Fibroblast of lung (primary cell): ENCODE measurements at places on chromosomes 4 and X. TPM values are rescaled to one million over a fixed set of nuclear protein-coding genes. Genes with fewer than 3 reads are reported as not detected.

The CTAG1B gene
- total RNA-seq: not detected in 2 replicates

The SLITRK2 gene
- 0.26 and 0.66 TPM in 2 replicates for total RNA-seq

The ADH1A gene
- 0.17 TPM in 1 of 2 replicates, not detected in the other for total RNA-seq

The CSAG2 gene
- total RNA-seq: not detected in 2 replicates

The VGLL1 gene
- total RNA-seq: not detected in 2 replicates

The NDNF gene
- total RNA-seq: 6.4 and 10.0 TPM in 2 replicates

The HELT gene
- not detected in 2 replicates for total RNA-seq

The DRD5 gene
- total RNA-seq: not detected in 2 replicates

The TTC29 gene
- not detected in 2 replicates for total RNA-seq

The CNKSR2 gene
- total RNA-seq: 0.33 and 1.5 TPM in 2 replicates

The RHOXF1 gene
- total RNA-seq: not detected in 2 replicates

The HOPX gene
- 3.3 and 11.4 TPM in 2 replicates for total RNA-seq

The DOK7 gene
- total RNA-seq: under 0.01 and 0.17 TPM in 2 replicates

The TRPC5OS gene
- not detected in 2 replicates for total RNA-seq

The PRSS12 gene
- total RNA-seq: 27.5 and 59.9 TPM in 2 replicates

The AGTR2 gene
- under 0.01 TPM in 1 of 2 replicates, not detected in the other for total RNA-seq

The TRIM61 gene
- total RNA-seq: 4.5 and 5.4 TPM in 2 replicates

The PARM1 gene
- 0.77 and 2.0 TPM in 2 replicates for total RNA-seq

The MAGEA4 gene
- total RNA-seq: not detected in 2 replicates

The FMR1 gene
- total RNA-seq: 34.9 and 36.5 TPM in 2 replicates

The SNCA gene
- total RNA-seq: 6.8 and 7.7 TPM in 2 replicates

The CPLX1 gene
- 0.66 TPM in 1 of 2 replicates, not detected in the other for total RNA-seq

The MAPK10 gene
- 8.0 and 20.0 TPM in 2 replicates for total RNA-seq

The SEL1L3 gene
- total RNA-seq: 56.0 and 56.3 TPM in 2 replicates

The TEC gene
- total RNA-seq: 1.5 and 5.3 TPM in 2 replicates

The RHOH gene
- not detected in 2 replicates for total RNA-seq

The VSIG4 gene
- not detected in 2 replicates for total RNA-seq

The CACNA1F gene
- 0.17 and 0.26 TPM in 2 replicates for total RNA-seq

The PHKA1 gene
- total RNA-seq: 4.4 and 9.1 TPM in 2 replicates

The ARSD gene
- 14.1 and 30.7 TPM in 2 replicates for total RNA-seq

The NKX3-2 gene
- total RNA-seq: 0.26 and 1.3 TPM in 2 replicates

The SPINK2 gene
- not detected in 2 replicates for total RNA-seq
